CD4-positive, alpha-beta T cell treated with Interleukin-10 for 1 hour (primary cell): ENCODE measurements at places on chromosomes 3 and 15.

GRCh38 chr3:194817936-194818335 lies 132.3 kb downstream of the FAM43A start:
- no peak for DNase-seq

- DNase-seq = no peak
Observed at GRCh38 chr15:80609512-80609946, 85.6 kb upstream of the ABHD17C start.

DNA sequence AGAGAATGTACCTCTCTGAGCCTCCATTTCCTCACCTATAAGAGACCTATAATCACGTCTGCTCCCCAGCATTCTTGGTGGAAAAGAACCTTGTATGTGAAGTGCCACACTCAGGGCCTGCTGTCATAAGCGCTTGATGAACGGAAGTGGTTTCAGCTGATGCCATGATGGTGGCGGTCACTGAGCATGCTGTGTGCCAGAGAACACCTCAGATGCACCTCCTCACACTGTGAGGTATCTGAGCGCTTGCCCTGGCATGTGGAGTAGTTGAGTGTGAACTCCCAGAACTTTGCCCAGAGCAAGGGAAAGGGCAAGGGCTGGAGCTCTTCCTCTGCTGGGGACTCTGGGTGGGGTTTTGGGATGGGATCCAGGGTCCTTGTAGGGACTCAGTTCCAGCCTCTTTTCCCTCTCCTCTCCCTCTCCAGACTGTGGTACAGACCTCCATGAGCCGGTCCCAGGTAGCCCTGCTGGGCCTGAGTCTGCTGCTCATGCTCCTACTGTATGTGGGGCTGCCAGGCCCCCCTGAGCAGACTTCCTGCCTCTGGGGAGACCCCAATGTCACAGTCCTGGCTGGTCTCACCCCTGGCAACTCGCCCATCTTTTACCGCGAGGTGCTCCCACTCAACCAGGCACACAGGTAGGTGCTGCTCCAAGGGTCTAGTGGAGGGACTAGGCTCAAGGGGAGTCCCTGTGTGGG lies 2.7 kb downstream of the ABHD14A start:
- peak; percentile 53 for DNase-seq

- no peak for DNase-seq
Observed at GRCh38 chr15:41292521-41292920, 39.9 kb downstream of the OIP5 start.

GRCh38 chr3:48422272-48422671 lies 7.6 kb downstream of the PLXNB1 start:
- DNase-seq = no peak

DNA sequence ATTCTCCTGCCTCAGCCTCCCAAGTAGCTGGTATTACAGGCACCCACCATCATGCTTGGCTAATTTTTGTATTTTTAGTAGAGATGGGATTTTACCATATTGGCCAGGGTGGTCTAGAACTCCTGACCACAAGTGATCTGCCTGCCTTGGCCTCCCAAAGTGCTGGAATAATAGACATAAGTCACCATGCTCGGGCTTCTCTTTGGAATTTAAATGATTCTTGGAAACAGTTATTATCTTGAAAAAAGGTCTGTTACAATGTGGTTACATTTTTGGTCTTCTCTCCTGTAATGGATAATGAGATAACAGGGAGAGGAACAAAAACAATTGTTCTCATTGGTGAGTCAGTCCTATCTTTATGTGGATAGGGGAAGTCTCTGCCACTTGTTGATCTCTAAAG lies 59.8 kb upstream of the AADACL2 start:
- no peak for DNase-seq
